ENCODE measurements at places on chromosomes 3 and 15.

- no peak for DNase-seq
Measured at GRCh38 chr15:38367476-38367875, 86.5 kb upstream of the FAM98B start.

DNA sequence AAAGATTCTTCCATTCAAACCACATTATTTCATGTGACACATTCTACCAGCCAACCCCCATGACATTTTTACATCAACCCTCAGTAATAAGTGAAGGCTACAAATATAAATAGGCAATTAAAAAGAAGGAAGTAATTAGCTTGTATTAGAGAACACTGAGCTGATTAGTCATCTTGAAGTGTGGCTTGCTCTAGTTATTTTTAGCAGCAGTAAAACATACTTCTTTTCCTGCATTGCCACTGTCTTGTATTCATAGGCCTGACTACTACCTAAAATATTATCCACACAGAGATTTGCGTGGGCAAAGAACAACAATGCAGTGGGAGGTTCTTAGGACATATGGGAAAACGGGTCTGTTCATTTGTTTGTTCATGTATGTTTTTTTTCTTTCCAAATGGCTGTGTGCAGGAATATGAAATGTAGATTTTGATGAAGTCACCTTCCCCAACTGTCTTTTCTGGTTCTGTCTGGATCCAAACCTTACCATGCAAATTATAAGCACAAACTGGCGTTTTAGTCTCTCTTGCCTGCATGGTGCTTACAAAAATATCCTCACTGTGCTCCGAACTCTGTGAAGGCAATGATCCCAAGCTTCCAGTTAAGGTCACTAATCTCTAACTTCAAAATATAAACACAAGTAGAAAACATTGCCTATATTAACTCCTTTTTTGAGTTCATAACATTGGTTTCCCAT is 31.5 kb upstream of the TM4SF4 start:
- DNase-seq = no peak

DNA sequence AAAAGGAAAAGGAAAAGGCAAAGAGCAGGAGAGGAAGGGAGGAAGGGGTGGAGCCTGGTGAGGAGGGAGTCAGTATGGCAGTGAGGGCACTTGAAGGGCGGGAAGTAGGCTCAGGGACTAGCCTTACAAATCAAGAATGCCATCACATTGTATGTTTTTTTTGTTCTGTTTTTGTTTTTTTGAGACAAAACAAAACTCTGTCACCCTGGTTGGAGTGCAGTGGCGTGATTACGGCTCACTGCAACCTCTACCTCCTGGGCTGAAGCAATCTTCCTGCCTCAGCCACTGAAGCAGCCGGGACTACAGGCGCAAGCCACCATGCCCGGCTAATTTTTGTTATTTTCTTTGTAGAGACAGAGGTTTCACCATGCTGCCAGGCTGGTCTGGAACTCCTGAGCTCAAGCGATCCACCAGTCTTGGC is 10.5 kb upstream of the PIK3CB start:
- peak; percentile 65 for DNase-seq

DNA sequence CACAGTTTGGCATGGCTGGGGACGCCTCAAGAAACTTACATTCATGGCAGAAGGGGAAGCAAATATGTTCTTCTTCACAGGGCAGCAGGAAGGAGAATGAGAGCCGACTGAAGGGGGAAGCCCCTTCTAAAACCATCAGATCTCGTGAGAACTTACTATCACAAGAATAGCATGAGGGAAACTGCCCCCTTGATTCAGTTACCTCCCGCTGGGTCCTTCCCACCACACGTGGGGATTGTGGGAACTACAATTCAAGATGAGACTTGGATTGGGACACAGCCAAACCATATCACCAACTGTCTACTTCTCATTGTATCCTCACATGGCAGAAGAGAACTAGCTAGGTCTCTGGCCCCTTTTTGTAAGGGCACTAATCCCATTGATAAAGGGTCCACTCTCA is 30.5 kb downstream of the CCDC32 start:
- DNase-seq = no peak

GRCh38 chr15:82045179-82045891 is 483 bp downstream of the MEX3B start:
- DNase-seq = peak; percentile 91

- no peak for DNase-seq
Measured at GRCh38 chr15:52699457-52699856, 20.3 kb upstream of the ATOSA start.

DNA sequence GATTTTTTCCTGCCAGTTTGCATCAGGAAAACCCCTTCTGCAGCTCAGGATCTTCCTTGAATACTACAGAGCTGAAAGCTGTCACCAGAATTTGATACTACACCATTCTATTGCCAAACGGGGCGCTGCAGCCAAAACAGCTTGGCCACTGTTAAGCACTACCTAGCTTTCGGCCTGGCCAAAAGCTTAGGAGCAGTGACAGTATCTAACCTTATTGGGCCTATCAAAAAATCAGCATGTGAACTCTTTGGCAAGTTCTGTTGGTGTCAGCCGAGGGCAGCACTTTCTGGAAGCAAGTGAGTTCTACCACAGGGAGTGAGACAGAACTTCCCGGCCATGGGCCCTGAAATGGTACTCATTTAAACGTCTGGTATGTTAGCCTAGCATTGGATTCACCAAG is 16.1 kb upstream of the GYG1 start:
- DNase-seq = no peak

DNA sequence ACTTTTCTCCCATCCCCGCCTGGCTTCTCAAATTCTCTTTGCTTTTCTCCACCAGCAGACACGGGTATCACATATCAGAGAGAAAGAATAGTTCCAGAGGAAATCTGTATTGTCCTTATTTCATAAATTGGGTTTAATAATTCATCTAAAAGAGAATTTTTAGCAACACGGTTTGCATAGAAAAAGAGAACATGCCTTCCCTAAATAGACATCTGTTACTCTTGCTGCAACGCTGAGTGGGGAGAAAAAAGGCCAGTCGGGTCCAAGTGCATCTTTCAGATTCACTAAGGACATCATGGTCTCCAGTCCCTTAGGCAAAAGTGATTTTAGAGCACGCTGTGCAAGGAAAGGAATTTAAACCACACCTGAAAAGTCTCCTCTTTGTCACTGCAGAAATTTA is 201.3 kb downstream of the ABHD5 start:
- DNase-seq = no peak
